ENCODE measurements at places on chromosomes 1 and 21.
A peak's percentile ranks its signal among the peaks of the same experiment; 100 is the strongest.

- DNase-seq: no peak
Observed at GRCh38 chr1:41576206-41576605, 91.7 kb upstream of the EDN2 start.

DNA sequence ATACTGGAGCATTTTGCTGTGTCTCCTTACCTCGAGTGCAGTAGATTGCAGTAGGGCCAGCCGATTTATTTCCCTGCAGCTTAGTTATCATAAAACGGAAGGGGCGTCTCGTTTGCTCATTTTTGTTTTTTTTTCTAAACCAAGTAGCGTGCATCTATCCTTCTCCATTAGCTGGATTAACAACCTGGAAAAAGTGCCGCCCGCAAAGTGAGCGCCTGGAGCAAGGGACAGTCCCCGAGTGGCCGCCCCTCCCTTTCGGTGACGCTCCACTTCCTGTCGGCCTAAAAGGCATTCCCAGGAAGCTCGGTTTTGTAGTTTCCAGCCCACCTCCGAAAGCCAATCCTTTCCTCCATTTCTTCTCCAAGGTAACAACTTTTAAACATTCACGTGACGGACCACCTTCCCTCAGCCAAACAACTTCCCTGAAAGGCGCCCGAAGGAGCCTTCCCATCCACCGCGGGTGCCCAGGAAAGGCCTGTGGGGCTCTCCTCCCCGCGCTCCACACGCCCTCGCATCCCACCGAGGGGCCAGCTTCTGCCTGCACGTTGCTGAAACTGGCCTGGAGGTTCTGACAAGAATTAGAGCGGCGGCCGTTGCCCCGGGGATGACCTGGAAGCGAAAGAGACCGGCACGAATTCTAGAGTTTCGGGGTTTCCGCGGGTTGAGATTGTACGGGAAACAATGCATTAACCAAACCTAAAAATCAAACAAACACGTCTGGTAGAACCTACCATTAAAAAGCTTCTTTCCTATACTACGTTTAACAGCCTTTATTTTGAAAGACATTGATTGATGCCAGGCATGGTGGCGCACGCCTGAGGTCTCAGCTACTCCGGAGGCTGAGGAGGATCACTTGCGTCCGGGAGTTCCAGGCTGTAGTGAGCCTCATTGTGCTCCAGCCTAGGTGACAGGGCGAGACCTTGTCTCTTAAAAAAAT, at the start of gene EXTL2:
TSS of gene EXTL2 (minus strand) at position 240 of the 937 bp plus-strand sequence. CDS start 6,085 bp downstream, outside the sequence.
- DNase-seq: peak; percentile 36

DNA sequence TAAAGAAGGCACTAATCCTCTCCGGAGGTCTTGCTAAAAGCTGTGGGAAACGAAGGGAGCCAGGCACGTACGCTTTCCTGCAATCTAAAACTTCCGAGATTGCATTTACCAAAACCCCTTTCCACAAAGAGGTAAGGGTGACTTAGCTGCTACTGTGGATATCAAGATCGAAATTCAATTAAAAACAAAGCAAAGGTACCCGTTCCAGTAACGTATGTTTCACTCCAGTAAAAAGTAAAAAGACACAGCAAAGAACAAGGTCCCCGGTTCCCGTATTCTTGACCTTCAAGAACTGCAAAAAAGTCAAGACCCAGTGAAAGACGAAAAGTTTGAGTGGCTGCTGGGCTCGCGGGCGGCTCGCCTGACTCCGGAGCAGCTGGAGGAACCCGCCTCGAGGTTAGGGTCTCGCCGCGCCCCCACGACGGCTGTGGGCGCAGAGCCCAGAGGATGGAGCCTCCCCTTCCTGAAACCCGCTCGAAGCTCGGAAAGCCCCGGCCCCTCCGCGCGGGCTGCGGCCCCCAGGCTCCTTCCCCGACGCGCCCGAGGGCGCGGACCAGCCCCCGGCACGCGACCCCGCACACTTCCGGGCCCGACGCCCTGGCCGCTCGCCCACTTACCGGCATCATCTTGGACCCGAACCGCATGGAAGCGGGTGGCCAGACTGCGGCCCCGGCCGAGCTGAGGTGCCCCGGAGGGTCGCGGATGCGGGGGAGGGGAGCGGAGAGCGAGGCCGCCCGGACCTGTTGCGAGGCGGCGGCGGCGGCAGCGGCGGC, 524 bp downstream of the TP53BP2 start:
- DNase-seq: no peak

DNA sequence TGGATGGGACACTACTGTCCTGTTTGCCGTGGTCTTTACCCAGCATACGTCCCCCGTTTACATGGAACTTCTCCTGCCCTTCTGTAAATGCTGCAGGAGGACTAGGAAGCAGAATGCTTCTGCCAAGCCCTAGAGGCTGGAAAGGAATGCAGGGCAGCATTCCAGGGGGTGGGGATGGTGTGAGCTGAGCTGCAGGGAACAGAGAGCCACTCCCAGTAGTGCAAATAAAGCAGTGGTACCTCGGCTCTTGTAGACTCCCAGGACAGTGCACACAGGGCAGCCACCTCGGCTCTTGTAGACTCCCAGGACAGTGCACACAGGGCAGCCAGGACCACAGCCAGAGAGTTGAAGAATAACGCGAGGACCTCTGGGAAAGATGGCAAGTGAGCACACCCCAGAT, 35.4 kb downstream of the PTPRU start:
- no peak for DNase-seq

GRCh38 chr1:174982971-174983689, 16.6 kb upstream of the CACYBP start:
- DNase-seq: no peak

GRCh38 chr1:152251391-152251790, 27.4 kb upstream of the HRNR start:
- no peak for DNase-seq

DNA sequence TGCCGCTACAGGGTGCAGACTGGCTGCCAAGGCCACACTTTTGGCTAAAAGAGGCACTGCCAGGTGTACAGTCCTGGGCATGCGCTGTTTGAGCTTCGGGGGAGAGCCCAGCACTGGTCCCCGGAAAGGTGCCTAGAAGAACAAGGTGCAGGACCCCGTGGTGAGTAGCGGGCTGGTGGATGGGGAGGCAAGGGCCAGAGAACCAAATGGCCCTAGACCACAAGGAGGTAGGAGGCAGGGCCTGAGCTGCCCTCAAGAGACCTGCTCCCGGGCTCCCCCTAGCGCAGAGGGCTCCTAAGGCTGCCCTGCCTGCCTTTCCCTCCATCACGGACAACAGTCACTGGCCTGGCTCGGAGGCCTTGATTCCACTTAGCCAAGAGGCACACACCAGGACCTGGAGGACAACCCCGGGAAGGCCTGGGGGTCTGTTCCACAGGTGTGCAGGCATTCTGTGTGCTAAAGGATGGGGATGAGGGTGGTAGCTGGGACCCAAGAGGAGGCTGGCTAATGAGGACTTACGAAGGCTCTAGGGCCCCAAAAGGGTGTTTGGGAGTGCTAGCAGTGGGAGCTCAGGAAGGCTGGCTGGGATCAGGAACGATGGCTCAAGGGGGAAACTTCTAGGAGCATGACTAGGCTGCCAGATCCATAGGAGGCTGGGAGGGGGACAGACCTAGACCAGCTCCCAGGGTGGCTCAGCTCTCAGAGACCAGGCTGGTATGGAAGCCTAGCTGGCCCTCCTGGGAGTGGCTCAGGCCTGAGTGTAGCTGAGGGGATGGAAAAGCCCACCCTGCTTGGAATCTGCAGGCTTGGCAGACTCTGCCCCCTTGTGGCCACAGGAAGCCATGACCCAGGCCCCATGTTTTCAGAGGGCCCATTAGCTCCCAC, 742 bp downstream of the ARTN start:
- no peak for DNase-seq

- no peak for DNase-seq
Observed at GRCh38 chr1:40750451-40750908, 33.1 kb upstream of the KCNQ4 start.
